ENCODE measurements at places on chromosomes 1 and 21.

DNA sequence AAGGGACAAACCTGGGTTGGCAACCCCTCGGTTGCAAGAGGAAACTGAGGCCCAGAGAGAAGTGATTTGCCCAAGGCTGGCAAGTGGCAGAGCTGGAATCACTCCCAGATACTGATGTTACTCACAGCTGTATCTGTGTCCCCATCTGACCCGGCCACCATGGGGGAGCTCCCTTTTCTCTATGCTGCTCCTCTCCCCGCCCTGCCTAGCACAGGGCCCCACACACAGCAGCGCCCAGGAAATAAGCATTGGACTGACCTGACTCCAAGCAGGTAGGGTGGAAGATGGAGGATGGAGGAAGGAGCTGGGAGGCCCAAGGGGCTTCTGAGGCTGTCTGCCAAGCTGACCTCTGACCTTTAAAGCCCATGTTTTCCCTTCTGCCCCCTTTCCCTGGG, 3.0 kb upstream of the FBLIM1 start:
- no peak for DNase-seq

GRCh38 chr1:89602871-89603404, 30.0 kb upstream of the LRRC8C start:
- DNase-seq, result no peak

- no peak for DNase-seq
These were observed 52.1 kb upstream of the DIPK1A start for GRCh38 chr1:93013145-93014065.

- DNase-seq, result no peak
These were observed 1.4 kb upstream of the CACNA1S start for GRCh38 chr1:201113451-201114244.

DNA sequence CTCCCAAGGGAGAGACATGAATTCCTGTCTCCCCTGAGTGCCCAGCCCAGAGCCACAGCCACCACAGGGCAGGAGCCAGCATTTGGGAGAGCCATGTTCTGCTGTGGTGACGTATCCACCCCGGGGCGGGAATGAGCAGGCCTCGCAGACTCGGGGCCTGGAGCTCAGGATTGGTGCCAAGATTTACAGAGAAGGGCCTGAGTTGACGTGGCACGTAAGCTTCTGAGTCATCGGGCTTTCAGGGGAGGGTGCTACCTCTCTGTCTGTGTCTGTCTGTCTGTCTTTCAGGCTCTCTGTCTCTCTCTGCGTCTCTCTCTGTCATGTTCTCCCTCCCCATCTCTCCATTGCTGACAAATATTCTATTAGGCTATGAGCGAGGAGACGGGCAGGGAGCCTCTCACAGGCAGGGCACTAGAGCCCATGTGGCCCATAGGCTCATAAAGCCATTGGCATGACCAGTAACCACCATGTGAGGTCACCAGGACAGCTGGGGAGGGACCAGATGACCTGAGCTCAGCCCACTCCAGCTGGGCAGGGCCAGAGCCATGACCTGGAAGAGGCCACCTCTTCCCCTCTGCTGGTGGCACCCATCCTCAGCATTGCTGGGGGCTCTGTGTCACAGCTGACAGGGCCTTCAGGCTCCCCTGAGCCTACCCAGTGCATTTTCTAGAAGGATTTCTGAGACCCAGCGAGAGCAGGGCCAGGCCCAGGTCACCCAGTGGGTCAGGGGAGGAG, 300.0 kb upstream of the VAMP3 start:
- DNase-seq, result no peak

DNA sequence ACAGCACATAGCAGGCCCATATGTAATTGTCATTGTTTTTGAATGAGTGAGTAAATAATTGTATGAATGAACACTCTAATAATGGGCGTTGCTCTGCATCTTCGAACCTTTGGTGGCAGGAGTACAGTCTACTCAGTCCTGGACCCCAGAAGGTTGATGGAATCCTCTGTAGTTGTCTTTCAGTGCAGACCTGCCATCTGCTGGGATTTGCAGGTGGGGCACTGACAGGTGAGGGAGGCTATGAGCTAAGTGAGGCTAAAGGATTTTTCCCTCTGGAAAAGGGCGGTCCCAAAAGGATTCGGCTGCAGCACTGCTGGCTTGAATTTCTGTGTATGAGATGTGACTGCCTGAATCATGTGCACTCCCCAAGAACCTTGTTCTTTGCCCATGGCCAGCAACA, 53.4 kb downstream of the PLXNA2 start:
- no peak for DNase-seq

All from activated CD4-positive, alpha-beta T cell treated with anti-CD3 and anti-CD28 coated beads, Interleukin-2, amount 50 U/mL, for 1 hour (primary cell).